Activated T-helper 17 cell treated with anti-CD3 and anti-CD28 coated beads, Interleukin-2, amount 50 U/mL, for 72 hours (primary cell): ENCODE measurements at places on chromosomes 11 and 22.

GRCh38 chr11:3669128-3669527, 2.1 kb downstream of the CHRNA10 start:
- no peak for ATAC-seq

GRCh38 chr11:122248131-122248530, 132.1 kb upstream of the BLID start:
- no peak for ATAC-seq

- ATAC-seq = no peak
Measured at GRCh38 chr22:32650553-32651345, 150.8 kb upstream of the TIMP3 start.

- ATAC-seq = peak; percentile 49
Measured at GRCh38 chr11:47216121-47216798, 1.5 kb downstream of the DDB2 start.

DNA sequence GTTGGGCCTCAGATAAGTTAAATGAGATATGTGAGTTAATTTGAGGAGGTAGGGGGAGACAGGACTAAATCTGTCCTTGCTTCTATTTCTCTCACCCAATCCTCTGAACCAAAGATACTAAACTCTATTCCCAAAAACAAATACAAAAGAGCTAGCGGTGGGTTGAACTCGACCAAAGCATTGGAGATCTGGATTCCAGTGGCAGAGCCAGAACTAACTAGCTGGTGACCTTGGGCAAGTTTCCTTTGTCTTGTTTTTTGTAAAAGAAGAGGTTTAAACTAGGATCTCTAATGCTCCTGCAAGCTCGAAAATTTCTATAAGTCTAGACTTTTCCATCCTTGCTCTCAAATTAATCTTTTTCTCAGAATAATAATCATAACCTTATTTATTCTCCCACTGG, 1.5 kb downstream of the ME3 start:
- ATAC-seq = no peak

- ATAC-seq = no peak
Measured at GRCh38 chr22:48302657-48303368, 1524.9 kb downstream of the BRD1 start.

GRCh38 chr11:123338997-123339752, 90.9 kb upstream of the GRAMD1B start:
- peak; percentile 59 for ATAC-seq

GRCh38 chr11:74442636-74443035, 24.7 kb downstream of the KCNE3 start:
- ATAC-seq = no peak

DNA sequence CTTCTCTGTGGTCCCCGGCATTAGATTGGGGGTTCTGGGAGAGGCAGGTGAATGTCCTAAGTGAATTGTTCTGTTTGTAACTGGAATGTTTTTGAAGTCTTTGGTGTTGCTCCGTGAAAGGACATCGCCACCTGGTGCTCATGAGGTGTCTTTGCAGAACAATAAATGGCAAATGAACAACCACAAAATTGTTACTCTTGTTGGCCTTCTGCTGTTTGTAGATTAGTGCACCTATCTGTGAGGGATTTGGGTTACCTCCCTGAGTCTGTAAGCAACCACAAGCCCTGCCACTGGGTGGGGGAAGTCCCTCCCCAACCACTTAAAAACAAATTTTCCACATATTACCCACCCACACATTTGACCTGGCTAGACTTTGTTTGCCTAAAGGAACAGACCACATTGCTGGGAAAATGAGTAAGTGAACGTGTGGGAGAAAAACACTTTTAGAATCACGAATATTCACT, 4.7 kb downstream of the MPEG1 start:
- ATAC-seq = peak; percentile 83

DNA sequence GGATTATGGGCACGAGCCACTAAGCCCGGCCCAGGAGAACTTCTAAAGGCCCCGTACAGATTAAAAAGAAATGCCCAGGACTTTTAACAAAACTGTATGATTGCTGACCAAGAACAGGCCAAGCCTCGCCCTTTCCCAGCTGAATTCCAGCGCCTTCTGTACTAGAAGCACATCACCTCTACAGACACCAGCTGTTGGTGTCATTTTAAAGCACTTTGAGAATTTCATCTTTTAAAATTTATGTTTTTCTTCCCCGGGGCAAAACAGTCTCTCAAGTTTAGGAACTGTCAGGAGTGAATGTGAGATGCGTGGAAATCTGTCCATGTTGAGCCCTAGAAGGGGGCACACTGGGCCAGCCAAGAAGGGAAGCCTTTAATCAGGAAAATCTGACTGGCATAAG, 362.4 kb downstream of the LARGE1 start:
- no peak for ATAC-seq

- no peak for ATAC-seq
Measured at GRCh38 chr11:63448646-63449045, 42.3 kb downstream of the PLAAT5 start.

DNA sequence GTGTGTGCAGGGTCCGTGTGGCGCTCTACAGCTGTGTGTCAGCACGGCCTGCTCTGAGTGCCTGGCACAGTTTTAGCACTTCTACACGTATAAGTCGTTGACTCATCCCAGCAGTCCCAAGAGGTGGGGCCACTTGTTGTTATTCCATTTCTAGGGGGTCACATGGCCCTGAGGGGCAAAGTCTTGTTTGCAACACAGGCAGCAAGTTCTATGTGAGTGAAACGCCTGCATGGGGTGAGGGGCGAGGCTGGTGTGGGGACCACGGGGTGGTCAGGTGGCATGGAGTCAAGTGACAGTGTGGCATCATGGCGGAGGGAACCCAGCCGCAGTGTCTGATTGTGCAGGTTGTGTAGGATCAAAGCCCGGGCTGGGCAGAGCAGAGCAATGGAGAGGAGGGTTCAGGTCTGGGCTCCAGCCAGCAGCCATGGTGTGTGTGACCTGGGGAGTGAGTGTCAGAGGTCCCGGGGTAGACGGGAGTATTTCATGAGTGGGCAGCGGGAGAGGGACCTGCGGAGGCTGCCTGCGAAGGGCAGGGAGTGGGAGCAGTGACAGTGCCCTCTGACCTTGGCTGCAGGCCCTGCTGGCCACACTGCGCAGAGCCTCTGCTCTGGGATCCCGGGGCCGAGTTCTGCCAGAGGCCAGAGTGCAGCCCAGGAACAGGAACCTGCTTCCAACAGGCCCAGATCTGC, 27.9 kb downstream of the SHANK3 start:
- no peak for ATAC-seq

- peak; percentile 78 for ATAC-seq
Measured at GRCh38 chr22:39332441-39333064, 13.1 kb upstream of the RPL3 start.

DNA sequence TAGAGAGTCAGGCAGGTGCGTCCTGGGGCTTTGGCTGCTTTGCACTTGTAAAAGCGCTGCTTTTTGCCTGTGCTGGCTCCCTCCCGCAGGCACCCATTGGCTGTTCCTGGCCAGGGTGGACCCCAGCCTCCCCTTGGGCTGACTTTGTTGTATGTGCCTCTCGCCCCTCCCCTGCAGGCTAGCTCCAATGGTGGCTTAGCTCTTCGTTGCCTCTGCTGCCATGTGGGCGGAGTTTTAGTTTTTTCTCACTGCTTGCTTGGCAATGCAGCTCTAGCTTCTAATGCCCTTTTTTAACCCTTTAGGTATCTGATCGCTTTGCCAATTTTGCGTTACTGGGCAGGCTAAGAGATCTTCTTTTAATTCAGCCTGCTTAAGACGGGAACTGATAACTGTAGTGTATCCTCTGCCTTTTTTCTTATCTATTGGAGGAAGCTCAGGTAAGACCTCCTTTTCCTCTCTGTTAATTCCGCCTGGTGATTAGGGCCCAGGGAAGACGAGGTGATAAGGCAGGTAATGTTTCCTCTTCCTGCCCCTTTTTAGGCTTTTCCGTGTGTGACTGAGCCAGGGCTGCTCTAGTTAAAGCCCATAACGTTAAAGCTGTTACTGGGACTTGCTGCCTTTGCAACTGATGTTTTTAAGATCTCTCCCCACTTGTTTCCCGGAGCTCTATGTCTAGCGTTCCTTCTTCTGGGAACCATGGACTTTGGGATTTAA, 11.7 kb upstream of the GLYATL1 start:
- no peak for ATAC-seq

- no peak for ATAC-seq
Measured at GRCh38 chr11:12741671-12742216, 67.5 kb downstream of the TEAD1 start.

- no peak for ATAC-seq
Measured at GRCh38 chr11:65309006-65309405, 5.7 kb upstream of the CDC42EP2 start.

DNA sequence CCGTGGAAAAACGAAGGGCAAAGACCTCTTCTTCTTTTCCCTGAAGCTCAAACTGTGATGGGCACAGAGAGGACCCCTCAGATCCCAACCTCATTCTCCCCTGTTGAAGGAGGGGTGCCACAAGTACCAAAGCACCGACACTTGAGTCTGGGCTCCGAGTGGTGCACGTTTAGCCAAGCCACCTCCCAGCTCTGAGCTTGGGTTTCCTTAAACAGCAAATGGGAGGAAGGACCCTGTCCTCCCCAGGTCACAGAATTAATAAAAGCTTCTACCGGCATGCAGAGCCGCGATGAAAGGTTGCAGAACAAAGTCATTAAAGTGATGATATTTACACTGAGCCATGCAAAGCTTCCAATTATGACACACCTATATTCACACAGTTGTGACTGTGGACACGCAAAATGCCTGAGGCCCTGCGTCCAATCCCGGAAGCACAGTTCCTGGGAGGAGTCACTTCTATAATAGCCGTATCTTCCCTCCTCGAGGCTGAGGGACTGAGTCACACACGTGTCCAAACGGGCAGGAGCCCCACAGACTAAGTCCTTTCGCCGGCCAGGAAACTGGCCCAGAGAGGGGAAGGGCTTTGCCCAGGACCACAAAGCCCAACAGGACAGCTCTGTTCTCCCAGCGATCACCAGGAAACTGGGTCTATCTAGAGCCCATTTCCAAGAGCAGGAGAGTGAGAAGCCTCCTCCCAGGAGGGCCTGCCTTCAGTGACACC, 922 bp upstream of the CSNK1E start:
- ATAC-seq = no peak

DNA sequence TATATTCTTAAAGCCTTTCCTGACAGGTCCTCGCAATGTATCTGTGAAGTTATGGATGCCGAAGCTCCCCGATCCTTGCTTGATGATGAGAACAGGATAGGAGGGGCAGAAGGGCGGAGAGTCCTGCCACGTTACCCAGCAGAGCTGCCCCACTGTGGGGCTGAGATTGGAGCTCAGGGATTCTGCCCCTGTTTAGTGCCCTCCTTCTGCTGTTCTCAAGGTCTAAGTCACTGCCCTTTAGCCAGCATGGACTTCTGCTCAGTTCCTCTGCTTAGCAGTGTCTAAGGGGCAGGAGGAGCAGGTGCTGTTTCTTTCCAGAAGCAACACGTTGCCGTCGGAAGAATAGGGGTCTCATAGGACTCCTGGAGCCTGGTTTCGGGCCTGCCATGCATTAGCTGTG, 164.2 kb upstream of the B3GAT1 start:
- ATAC-seq = no peak

GRCh38 chr22:22156716-22157347, 87.8 kb upstream of the VPREB1 start:
- ATAC-seq = peak; percentile 82
